Fibroblast of the aortic adventitia (primary cell): ENCODE measurements at places on chromosomes 7 and 10. TPM values are rescaled to one million over a fixed set of nuclear protein-coding genes. Genes with fewer than 3 reads are reported as not detected.
A peak's percentile ranks its signal among the peaks of the same experiment; 100 is the strongest.

Gene TCAF2
- 1.6 TPM in 2 replicates for total RNA-seq

- DNase-seq, result no peak
Observed at GRCh38 chr10:14826076-14826829, 11.6 kb downstream of the CDNF start.

DNA sequence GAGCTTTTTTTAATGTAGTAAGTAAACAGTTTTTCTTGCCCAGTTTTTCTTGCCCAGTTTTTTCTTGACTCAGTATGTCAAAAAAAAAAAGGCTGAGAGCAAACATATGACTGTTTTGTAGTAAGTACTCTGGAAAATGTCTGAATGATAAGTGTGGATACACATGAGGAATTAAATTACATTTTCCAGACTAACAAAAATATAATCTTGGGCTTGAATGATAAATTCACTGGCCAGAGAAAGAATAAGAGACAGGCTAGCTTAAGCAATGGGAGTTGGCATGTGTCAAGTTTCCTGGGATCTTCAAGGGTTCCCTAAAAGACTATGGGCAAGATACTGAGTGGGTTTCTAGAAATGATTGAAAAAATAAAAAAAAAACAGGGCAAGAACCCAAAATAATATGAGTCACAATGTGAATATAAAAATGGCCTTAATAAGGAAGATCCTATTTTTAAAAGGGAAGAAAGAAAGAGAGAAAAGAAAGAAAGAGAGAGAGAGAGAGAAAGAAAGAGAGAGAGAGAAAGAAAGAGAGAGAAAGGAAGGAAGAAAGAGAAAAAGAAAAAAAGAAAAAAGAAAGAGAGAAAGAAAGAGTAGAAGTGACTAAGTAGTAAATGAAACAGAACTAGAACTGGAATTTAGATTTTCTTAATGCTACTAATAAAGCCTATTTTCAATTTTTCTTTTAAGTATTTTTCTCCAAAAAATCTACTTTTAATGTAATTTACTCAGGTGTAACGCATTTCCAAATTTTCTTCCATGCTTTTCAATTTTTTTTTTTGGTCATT, 60.2 kb downstream of the TFPI2 start:
- DNase-seq, result peak; percentile 52

GRCh38 chr10:11538834-11539190, 72.6 kb downstream of the USP6NL start:
- DNase-seq, result no peak

- DNase-seq, result no peak
Observed at GRCh38 chr7:30302656-30303311, 18.4 kb downstream of the ZNRF2 start.

DNA sequence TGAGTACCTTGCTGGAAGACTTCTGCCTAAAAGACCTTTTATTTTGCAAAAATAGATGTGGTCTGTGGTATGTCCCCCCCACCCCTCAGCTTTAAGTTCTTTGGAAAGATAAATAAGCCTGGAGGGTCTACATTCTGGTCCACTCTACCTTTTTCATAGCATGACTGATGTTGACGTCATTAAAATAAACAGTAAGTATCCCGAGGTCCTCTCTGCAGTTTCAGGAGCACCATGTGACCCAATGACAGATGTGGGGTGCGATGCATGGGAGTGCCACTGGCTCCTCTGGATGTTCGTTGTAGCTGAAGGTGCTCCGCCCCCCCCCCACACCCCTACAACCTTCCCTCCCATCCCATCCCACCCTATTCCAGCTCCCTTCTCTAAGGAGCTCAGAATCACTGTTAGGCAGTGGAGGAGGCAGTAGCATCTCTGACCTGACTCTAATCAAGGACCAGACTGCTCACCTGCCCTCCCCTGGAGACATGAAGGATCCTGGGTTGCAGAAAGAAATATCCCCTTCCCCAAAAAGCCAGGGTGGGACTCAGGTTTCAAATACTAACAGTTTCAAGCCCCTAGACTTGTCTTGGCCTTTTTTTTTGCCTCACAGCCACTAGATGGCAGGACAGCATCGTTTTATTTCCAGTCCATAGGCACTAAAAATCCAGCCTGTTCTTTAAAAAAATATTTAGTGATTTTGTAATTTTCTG, 25.1 kb downstream of the CASP7 start:
- peak; percentile 68 for DNase-seq

GRCh38 chr7:1939434-1940401, 269.6 kb downstream of the ELFN1 start:
- no peak for DNase-seq

Gene ANKRD61
- total RNA-seq, result not detected in 2 replicates

GRCh38 chr7:100407285-100408180, 21.0 kb downstream of the ZCWPW1 start:
- DNase-seq, result peak; percentile 88

Gene MUC12
- total RNA-seq, result not detected in 2 replicates

DNA sequence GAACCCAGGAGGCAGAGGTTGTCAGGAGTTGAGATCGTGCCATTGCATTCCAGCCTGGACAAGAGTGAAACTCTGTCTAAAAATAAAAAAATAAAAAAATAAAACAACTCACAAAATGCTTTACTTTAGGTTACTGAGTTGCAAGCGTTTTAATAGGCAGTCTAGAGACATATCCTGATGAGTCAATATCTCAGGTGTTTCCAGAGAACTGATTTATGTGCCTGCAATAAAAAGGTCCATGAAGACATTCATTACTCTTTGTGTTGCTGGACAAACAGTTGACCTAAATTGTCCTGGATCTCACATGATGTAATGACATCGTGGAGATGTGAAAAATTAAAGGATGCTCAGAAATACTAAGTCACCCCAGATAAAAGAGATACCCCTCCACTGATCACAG, 31.5 kb downstream of the CDNF start:
- DNase-seq, result no peak

- peak; percentile 9 for DNase-seq
Observed at GRCh38 chr10:61503051-61503450, 49.9 kb upstream of the TMEM26 start.

- no peak for DNase-seq
Observed at GRCh38 chr10:132856869-132857524, 71.0 kb upstream of the NKX6-2 start.

- no peak for DNase-seq
Observed at GRCh38 chr10:78919181-78919966, 149.4 kb upstream of the ZMIZ1 start.

Gene EBLN1
- total RNA-seq, result not detected in 2 replicates

- no peak for DNase-seq
Observed at GRCh38 chr10:51005551-51005950, 68.7 kb upstream of the PRKG1 start.

- DNase-seq, result peak; percentile 85
Observed at GRCh38 chr7:19117091-19117869, at the start of gene TWIST1. Gene TWIST1 (minus strand): TSS chr7:19117636. CDS start chr7:19117321, 315 bp downstream.

Gene GRID1
- not detected in 2 replicates for total RNA-seq

- DNase-seq, result no peak
Observed at GRCh38 chr7:29505931-29506330, 57.7 kb upstream of the PRR15 start.

GRCh38 chr7:79681454-79681853, 228.0 kb upstream of the MAGI2 start:
- peak; percentile 42 for DNase-seq

Gene CYP2C19
- total RNA-seq, result not detected in 2 replicates

DNA sequence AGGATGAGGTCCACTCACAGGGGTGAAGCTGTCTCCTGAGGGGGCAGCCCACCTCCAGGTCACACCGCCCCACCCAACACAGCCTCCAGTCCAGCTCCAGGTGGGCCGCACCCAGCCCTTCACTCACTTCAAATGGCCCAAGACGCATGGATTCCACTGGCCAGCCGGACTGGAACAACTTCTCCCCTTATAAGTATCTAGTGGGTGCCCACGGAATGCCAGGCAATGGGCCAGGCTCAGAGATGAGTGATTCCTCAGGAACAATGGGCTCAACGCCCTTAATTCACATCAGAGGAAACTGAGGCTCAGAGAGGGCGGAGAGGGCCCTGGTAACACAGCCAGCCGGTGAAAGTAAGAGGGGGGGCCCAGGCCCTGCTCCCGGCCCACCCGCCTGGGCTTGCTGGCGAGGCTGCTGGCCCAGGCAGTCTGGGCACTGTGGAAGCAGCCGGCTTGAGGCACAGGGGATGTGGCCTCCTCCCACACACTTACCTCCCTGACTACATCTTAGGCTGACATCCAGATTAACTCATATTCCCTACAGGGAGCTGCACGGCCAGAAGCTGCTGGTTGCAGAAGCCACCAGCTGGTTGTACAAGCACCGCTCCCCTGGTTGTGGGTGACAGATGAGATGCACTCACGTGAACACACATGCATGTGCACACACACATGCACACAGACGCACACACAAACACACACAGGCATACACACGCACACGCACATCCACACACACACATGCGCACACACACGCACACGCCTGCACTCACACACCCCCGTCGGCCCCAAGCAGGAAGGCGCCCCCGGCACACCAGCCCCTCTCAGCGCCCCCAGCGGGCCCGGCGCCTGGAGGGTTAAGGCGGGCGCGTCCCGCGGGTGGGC, 1.0 kb upstream of the FAM20C start:
- DNase-seq, result peak; percentile 91

- DNase-seq, result no peak
Observed at GRCh38 chr7:94650147-94651051, 5.5 kb downstream of the SGCE start.

Gene MICALL2
- total RNA-seq, result 21.5 and 28.9 TPM in 2 replicates
